ENCODE measurements at places on chromosomes 3 and 15.

DNA sequence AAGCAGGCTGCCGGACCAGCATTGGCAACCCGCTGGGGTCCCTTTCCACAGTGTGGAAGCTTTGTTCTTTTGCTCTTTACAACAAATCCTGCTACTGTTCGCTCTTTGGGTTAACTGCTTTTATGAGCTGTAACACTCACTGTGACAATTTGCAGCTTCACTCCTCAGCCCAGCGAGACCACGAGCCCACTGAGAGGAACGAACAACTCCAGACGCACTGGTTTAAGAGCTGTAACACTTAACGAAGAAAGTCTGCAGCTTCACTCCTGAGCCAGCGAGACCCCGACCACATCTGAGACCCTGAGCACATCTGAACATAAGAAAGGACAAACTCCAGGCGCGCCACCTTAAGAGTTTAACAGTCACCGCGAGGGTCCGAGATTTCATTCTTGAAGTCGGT is 10.7 kb upstream of the CCR4 start:
- no peaks in the 10 kb centered on the region for H3K27me3 ChIP-seq
- H3K36me3 ChIP-seq = no peaks in the 10 kb centered on the region
- no peaks in the 10 kb centered on the region for H3K4me1 ChIP-seq
- no peak for DNase-seq
- H3K27ac ChIP-seq = no peak overlapping the region

DNA sequence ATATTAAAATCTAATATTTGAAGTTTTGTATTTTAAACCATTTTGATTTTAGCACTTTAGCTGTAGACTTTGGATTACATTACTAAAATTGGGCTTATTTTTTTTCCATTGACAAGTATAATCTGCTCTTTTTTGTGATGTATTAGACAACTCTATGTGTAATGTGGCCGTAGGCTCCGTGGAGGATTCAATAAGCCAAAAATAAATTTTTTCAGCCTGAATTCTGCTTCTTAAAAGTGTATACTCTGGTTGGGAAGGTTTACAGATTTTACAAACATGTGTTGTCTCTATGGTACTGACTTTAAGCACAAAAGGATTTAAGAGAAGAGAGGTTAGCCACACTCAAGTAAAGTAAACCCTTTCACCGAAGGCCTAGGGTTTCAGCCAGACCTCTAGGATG is 110.8 kb downstream of the PLCL2 start:
- H3K36me3 ChIP-seq = no peaks in the 10 kb centered on the region
- DNase-seq = no peak
- no peak overlapping the region for H3K4me3 ChIP-seq
- H3K4me1 ChIP-seq = no peaks in the 10 kb centered on the region

DNA sequence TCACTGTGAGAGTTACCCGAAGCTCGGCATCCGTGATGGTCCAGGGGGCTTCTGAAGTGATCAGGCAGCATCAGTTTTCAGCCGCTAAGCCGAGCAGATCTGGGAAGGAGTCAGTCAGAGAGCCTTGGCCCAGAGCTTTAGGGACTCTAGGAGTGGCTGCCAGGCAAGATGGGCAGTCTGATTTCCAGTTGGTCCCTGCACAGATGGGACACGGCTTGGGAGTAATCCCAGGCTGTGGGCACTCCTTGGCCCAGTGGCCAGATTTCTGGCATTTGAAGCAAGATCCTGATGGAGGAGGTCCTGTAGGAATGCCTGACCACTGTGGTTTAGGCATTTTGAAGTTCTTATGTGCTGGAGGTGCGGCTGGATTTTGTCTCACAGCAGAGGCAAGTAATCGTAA is 10.5 kb upstream of the IP6K2 start:
- H3K27ac ChIP-seq = no peak overlapping the region
- H3K4me3 ChIP-seq = no peak overlapping the region
- no peak for DNase-seq
- H3K27me3 ChIP-seq = no peaks in the 10 kb centered on the region
- H3K36me3 ChIP-seq = no peaks in the 10 kb centered on the region

- peaks cover 19% of the 10 kb centered on the region for H3K27me3 ChIP-seq
- peaks cover 5% of the 10 kb centered on the region for H3K4me1 ChIP-seq
- H3K27ac ChIP-seq = no peak overlapping the region
- no peaks in the 10 kb centered on the region for H3K36me3 ChIP-seq
- DNase-seq = no peak
Measured at GRCh38 chr3:194310060-194310835, 40.9 kb downstream of the CPN2 start.

- no peak overlapping the region for H3K4me3 ChIP-seq
- H3K4me1 ChIP-seq = no peaks in the 10 kb centered on the region
- DNase-seq = no peak
- no peaks in the 10 kb centered on the region for H3K27me3 ChIP-seq
- no peaks in the 10 kb centered on the region for H3K36me3 ChIP-seq
Measured at GRCh38 chr3:18649666-18650363, 224.7 kb upstream of the SATB1 start.

- H3K36me3 ChIP-seq = no peaks in the 10 kb centered on the region
- peaks cover 13% of the 10 kb centered on the region for H3K4me1 ChIP-seq
- no peak for DNase-seq
- no peak overlapping the region for H3K27ac ChIP-seq
- no peak overlapping the region for H3K4me3 ChIP-seq
- H3K27me3 ChIP-seq = no peaks in the 10 kb centered on the region
Measured at GRCh38 chr3:108122276-108122675, 31.4 kb upstream of the CD47 start.

DNA sequence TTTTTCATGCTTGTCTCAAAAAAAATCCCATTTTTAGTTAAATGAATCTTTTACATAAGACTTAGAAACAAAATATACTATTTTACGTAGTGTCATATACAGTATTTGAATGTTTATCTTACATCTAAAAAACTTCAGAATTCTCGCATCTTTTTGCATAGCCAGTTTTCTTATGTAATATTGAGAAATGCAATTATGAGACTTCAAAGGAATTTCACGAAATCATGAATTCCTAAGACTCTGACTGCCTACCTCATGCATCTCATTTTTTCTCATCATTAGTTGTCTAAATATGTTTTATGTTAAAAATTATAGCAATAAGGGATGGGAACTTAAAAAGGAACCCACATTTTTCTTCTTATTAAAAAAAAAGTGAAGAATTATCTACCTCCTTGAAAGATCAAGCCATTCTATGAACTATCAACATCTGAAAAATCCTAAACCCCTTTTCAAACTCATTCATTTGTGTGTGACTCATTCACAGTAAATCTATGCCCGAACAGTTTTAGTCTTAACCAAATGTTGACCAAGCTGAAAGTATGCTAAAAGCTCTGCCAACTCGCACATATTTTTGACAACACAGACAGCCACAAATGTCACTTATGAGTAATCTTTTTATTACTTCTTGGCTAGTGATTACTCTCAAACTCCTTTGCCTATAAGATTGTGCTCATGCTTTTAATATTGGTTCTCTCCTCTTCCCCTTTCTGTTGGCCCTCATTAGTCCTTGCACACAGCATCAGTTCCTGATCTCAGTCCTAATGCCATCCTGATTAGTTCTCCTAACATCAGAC is 115.9 kb downstream of the DCLK3 start:
- H3K4me1 ChIP-seq = no peaks in the 10 kb centered on the region
- H3K27me3 ChIP-seq = no peaks in the 10 kb centered on the region
- DNase-seq = no peak
- H3K36me3 ChIP-seq = no peaks in the 10 kb centered on the region

DNA sequence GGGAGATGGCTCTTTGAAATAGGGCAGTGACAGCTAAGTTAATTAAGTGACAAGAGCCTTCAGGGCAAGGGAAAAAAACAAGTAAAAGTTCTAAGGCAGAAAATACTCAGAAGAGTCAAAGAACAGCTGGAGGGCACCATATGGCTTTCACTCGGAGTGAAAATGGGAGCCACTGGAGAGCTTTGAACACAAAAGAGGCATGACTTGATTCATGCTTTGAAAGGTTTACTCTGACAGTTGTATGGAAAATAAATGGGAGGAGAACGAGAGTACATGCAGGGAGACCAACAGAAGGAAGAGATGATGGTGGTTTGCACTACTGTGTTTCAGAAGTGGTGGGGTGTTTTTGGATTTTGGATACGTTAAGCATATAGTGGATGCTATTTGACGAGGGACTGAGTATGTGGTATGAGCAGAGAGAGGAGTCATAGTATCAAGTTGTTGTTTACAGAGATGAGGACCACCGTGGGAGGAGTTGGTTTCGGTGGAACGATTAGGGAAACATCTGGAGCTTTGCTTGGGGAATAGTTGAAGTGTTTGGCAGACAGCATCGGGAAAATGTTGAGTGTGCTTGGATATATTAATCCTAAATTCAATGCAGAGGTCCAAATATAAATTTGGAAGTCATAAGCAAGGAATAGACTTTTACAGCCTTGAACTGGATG is 411.5 kb downstream of the GABRG3 start:
- no peaks in the 10 kb centered on the region for H3K4me1 ChIP-seq
- DNase-seq = no peak
- H3K27me3 ChIP-seq = no peaks in the 10 kb centered on the region

Measured in esophagus squamous epithelium (tissue), 5 donors.